Inflammatory macrophage treated with lipopolysaccharide for 4 hours (primary cell): ENCODE measurements at places on chromosomes 11 and 22.

DNA sequence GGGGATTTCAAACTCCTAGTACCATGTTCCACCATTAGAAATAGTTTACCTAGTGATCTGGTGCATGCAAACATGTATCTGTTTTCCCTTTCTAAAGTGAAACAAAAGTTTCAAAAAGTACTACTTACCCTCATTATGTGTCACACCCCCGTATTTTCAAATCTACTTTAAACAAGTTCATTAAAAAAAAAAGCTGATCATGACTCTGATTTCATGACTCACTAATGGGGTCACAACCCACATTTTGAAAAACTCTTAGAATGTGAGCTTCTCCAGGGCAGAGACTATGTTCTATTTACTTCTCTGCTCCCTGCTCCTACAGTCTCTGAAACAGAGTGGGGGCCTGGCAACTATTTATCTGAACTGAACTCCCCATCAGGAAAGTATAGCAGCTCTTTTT, 18.2 kb downstream of the CHRM1 start:
- DNase-seq = no peak

- no peak for DNase-seq
Measured at GRCh38 chr11:134332189-134332631, 422 bp downstream of the GLB1L2 start.

- no peak for DNase-seq
Measured at GRCh38 chr11:108944471-108945178, 279.8 kb downstream of the DDX10 start.

GRCh38 chr11:128407962-128408361, 179.4 kb downstream of the ETS1 start:
- no peak for DNase-seq

GRCh38 chr11:126355926-126356897, 726 bp downstream of the ST3GAL4 start:
- peak; percentile 96 for DNase-seq

- DNase-seq = no peak
Measured at GRCh38 chr11:58179648-58180047, 9.2 kb upstream of the OR9Q2 start.

DNA sequence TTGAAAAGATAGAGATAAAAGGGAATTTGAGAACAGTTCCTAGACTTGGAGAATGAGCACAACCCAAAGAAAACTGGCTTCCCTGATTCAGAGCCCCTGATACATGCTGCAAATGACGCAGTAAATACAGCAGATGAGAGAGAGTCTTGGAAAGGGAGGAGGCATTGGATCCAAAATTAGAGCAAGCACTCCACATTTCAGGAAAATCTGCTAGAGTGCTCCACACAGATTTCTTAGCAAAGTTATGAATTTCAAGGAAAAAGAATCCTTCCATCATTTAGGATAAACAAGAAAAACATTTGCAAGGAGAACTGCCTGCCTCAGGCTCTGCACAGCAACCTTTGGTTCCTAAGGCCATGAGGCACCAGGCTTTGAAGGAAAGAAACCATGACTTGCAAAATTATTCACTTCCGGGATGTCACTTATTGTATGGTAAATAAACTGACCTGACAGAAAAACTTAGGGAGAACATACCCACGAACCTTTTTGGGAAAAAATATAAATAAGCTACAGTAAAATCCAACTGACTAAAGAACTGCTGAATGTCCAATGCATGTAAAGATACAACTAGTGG, 89.8 kb upstream of the RTL6 start:
- no peak for DNase-seq

GRCh38 chr11:113113801-113114704, 152.8 kb downstream of the NCAM1 start:
- peak; percentile 47 for DNase-seq

GRCh38 chr11:79794484-79795393, 353.9 kb upstream of the TENM4 start:
- no peak for DNase-seq

DNA sequence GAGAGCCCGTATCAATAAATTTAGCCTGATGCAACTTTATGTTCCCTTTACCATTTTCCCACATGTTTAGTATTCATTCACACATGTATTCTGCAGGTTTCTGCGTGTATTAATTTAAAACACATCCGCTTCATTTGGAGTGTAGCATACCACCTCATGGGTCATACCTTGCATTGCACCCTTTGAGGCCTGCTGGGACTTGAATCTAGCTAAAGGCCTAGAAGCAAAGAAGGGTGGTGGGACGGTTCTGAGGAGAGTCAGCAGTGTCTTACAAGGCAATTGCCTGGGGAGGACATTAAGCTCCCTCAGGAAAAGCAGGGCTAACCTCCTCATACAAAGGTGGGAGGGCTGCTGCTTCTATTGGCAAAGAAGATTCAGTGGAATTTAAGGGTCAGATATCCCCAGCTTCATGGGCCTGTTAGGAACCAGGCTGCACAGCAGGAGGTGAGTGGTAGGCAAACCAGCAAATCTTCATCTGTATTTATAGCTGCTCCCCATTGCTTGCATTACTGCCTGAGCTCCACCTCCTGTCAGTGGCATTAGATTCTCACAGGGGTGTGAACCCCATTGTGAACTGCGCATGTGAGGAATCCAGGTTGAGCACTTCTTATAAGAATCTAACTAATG, 15.9 kb upstream of the SNX19 start:
- DNase-seq = no peak

- DNase-seq = no peak
Measured at GRCh38 chr11:42237701-42238235, 778.3 kb upstream of the LRRC4C start.

DNA sequence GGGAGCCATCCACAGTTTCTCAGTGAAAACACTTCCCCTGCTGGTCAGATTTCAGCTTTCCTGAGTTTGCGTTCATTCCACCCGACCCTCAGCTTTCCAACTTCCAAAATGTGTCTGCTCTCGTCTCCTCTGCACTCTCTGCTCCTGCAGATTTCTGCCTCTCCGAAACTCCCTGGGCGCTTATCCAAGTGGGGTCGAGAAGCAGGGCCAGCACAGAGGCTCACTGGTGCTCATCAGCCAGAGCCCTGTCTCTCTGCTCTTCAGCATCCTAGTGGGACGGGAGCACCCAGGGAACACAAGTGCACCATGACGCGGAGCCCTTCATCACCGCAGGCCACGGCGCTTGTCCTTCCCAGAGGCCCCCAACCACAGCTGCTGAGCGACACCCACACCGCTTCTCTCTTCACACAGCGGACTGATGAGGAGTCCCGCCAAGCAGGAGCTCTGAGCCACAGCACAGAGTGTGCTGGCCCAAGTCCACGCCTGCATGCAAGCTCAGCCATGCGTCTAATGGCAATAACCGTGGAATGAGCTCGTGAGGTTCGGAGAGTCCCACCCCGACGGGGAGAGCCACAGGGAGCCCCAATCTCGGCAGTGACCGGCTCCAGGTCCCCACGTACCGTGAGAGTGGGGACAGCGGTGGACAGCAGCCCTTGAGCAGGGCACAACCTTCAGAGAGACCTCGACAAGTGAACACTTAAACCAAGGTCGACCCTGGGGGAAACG, 27.9 kb upstream of the MOB2 start:
- DNase-seq = no peak

DNA sequence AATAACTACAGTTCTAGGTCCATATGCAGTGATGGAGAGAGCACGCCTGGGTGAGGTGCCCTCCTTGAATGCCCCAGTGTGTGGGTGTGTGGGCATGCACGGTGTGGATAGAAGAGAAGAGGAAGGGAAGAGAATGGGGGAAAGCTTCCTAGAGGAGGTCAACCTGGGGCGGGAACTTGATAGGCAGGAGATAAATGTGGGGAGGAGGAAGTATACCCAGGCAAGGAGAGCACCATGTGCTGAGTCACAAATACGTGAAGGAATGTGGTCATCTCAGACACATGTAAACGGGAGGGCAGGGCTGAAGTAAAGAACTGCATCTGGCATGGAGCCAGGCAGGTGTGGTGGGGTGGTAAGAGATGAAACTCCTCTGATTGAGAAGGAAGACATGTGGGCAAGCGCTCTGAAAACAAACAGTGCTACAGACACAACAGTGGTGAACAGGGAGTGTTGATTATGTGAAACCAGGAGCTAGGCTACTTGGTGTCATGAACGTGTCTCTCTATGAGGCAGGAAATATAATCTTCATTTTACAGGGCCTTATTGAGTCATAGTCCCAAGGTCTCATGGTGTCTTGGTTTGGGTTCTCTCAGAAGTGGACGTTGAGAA, 61.5 kb upstream of the EED start:
- DNase-seq = peak; percentile 55

- no peak for DNase-seq
Measured at GRCh38 chr11:47276923-47277322, 7.0 kb downstream of the MADD start.

GRCh38 chr11:87317441-87317840, 279.7 kb downstream of the TMEM135 start:
- no peak for DNase-seq

GRCh38 chr11:121143921-121144320, 42.9 kb downstream of the TECTA start:
- DNase-seq = no peak

- DNase-seq = no peak
Measured at GRCh38 chr22:33451866-33452469, 393.8 kb upstream of the SYN3 start.

DNA sequence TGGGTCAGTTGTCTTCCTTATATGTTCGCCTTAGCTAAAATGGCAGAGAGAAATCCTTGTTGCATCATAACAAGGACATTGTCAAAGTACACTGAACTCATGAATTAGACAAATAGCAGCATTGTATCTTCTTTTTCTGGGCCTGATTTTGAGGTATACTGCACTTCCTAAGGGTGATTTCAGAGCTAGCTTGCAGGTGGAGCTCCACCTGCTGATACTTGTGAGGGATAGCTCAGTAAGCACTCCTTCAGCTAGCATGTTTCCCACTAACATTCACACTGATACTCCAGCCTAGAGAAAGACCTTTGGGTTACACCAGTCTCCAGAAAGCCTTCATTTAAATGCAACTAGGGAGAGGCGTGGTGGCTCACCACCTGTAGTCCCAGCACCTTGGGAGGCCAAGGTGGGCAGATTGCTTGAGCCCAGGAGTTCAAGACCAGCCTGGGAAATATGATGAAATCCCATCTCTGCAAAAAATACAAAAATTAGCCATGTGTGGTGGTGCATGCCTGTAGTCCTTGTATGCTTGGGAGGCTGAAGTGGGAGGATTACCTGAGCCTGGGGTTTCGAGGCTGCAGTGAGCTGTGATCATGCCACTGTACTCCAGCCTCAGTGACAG, 29.8 kb downstream of the JAM3 start:
- no peak for DNase-seq

DNA sequence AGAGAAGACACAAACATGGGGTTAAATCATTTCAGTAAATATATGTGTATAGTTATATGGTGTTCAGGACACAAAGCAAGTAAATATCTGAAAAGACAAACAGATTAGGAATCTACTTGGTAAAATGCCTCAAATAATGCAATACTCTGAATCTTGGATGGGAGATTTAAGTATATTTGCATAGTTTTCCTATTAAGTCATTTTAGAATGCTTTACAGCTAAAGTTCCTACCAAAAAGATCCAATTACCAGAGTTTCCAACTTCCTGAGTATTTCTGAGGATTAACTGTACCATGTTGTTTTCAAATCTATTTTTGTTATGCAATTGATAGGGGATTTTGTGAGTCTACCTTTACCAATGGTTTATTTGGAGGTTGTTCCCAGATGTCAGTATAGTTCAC, 424.4 kb upstream of the CCDC179 start:
- no peak for DNase-seq

DNA sequence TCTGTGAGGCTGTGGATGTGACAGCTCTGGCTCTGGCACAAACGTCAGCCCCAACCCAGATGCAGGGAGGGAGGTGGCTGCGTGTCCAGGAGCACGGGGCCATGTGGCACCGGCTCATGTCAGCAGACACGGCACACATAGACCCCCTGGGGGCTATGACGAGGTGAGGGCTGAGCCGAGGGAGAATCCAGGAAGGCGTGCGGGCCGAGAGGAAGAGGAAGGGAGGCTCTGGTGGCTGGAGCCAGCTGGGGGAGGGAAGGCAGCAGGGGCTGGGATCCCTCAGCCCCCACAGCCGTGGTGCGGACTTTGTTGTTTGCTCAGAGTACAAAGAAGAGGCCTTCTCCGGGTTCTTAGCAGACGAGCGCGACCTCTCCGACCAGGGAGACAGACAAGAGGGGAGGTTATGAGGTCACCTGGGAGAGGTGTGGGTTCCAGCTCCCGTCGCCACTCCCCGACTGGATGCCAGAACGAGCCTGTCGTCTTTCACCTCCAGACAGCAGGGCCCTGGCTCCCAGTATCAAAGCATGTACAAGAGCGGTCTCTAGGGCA, 46.1 kb downstream of the CDKN1C start:
- no peak for DNase-seq

- DNase-seq = no peak
Measured at GRCh38 chr11:124657904-124658303, 15.6 kb downstream of the SIAE start.

DNA sequence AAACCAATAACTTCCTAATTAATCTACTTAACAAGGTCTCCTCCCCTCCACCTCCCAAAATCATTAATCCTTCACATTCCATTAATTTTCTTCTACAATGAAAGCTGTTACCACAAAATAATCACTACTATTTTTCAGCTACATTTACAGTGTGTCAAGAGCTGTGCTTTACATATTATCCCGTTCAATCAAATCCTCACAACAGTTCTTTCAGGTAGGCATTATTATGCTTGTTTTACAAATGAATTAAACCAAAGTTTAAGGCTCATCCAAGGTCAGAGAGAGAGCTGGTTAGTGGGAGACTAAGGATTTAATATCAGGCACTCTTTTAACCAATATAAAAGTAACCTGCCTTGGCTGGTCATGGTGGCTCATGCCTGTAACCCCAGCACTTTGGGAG, 107.4 kb downstream of the SIK3 start:
- no peak for DNase-seq
